ENCODE measurements at places on chromosomes 1 and 21.

DNA sequence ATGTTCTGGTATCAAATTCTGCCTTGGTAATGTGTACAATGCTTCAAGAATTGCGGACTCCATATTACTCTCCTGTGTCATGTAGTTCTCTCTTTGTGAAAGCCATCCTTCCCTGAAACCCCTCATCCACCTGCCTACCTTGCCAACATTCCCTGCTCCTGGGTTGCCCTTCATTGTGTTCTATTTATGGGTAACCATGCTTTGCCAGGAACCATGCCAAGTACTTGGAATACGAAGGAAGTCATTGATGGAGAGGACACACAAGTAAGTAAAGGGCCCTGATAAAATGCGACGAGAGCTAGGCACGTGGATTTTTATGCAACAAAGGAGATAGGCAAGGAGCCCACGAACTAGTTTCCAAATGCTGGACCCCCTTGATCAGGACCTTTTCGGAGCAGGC, 300.8 kb downstream of the DISC1 start:
- no peak for DNase-seq

DNA sequence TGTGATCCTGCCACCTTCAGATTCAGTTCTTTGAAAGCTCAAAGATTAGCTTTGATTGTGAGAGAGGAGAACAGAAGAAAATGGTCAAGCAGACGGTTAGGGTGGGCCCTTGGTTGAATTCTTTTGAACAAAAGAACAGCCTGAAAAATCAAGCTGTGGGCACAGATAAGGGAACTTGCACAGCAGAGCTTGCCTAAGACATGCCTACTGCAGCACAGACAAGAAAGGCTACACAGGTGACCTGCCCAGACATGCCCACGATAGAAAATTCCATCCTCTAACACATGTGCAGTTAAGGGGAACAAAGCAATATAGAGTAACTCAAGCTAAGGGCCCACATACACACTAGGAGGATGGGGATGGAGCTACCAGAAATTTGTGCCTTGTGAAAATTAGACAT, 512.5 kb upstream of the LRRC7 start:
- no peak for DNase-seq

DNA sequence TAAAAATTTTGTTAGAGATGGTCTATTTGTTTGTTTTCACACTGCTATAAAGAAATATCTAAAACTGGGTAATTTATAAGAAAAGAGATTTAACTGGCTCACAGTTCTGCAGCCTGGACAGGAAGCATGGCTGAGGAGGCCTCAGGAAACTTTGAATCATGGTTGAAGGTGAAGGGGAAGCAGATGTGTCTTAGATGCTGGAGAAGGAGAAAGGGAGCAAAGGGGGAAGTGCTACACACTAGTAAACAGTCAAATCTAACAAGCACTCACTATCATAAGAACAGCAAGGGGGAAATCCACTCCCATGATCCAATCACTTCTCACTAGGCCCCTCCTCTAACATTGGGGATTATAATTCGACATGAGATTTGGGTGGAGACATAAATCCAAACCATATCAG, 76.8 kb upstream of the COL24A1 start:
- no peak for DNase-seq

DNA sequence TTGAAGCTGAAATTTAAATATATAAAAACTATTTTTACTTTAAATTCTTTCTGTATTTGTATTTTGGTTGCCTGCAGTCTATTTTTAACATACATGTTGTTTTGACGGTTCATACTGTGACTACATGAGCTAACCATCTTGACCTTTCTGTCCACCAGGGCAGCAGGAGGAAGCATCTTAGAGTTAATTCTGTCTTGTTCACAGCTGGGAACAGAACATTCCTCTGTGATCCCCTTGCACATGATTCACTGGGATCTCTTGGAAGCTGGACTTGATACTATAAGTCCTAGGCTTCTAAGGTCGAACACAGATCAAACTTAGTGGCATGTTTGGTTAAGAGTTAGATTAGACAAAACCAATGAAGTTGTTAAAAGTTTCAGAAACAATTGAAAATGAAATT, 99.7 kb downstream of the NFIA start:
- no peak for DNase-seq

DNA sequence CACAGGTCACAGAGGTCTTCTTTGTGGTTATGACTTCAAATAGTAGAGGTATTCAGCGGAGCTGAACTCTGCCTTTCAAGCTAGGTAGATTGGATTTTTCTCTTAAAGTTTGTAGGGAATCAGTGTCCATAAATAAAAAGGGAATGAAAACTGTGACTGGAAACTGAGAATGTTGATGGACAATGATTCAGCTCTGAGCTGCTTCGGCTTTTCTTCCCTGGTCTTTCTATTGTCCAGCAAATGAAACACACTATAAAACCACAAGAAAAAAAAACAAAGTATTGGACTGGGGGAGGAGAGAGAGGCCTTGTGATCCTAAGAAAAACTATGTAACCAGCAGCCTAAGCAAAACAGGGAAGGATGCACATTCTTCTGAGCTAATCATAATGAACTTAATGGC, 11.1 kb downstream of the TNNI3K start:
- DNase-seq = no peak

DNA sequence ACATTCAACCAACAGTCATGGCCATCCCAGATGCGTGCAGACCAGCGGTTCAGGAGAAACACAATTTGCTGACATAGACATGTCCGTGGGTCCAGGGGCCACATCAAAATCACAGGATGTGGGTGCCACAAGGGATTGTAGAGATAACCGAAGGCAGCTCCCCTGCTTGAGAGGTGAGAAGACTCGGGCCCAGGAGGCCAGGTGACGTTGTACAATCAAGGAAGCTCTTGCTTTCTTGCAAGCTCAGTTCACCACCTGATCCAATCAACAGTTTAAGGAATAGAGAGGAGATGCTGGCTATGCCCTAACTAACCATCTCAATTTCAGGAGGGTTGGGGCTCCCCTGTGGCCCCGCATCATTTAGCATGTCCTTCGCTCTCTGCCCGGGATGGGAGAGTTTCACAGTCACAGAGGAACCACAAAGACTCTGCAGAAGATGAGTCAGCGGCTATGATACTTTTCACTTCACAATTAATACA, 19.5 kb downstream of the UBASH3A start:
- DNase-seq = no peak

GRCh38 chr1:182723200-182723599, 38.8 kb upstream of the RGS8 start:
- DNase-seq = no peak

- DNase-seq = no peak
Measured at GRCh38 chr21:46037331-46038325, 56.1 kb downstream of the COL6A1 start.

DNA sequence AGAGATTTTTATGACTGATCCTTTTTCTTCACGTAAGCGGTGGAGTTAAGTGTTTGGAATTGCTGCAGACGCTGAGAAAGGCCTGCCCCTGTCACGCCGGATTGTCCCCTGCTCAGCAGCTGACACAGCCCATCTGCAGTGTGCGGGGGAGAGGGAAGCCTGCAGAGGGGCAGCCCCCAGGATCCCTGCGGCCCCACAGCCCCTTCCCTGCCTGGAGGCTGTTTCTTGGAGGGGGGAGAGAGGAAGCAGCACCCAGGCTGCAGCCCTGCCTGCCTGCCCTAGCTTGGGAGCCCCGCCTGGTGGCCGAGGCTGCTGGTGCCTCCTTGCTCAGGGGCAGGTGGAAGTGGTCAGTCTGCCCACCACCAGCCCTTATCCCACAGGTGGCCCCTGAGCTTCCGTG, 50.7 kb downstream of the PRDM16 start:
- DNase-seq = no peak

DNA sequence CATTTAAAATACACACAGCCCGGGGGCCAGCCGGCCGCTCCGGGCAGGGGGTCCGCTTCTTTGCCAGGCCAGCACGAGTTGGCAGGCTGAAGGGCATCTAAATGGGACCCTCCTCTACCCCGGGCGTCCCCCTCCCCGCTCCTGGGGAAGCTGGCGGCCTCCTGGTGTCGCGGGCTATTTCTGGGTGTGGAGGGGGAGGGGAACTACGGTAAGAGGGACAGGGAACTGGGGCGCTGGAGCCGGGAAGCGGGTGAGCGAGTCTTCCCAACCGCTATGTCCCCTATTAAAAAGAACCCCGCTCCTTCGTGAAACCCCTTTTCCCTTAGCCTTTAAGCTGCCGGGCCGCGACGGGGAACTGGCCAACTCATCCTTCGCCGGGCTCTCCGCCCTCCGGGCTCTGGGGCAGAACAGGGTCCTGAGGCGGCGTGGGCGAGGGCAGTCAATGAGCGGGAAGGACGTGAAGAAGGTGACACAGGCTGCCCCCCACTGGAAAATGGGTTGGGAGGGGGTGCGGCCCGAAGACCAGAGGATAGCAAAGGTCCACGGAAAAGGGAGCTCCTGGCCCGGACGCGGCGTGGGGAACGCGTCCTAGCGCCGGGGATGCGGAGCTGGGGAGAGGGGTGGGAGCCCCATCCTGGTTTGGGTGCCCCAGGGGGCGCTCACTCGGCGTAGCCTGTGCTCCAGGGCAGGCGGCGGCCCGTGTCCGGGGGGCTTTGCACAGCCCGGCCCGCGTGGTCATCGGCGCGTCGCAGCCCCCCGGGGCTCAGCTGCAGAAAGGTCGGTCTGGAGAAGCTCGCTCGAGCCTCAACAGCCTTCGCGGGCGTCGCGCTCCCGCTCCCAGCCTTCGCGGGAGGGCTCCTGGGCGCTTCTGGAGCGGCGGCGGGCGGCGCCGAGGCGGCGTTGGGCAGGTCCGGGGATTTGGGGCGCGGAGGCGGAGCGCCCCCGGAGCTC, 544 bp downstream of the PPM1J start:
- DNase-seq = no peak

- no peak for DNase-seq
Measured at GRCh38 chr1:53328541-53329499, 950 bp upstream of the LRP8 start.

DNA sequence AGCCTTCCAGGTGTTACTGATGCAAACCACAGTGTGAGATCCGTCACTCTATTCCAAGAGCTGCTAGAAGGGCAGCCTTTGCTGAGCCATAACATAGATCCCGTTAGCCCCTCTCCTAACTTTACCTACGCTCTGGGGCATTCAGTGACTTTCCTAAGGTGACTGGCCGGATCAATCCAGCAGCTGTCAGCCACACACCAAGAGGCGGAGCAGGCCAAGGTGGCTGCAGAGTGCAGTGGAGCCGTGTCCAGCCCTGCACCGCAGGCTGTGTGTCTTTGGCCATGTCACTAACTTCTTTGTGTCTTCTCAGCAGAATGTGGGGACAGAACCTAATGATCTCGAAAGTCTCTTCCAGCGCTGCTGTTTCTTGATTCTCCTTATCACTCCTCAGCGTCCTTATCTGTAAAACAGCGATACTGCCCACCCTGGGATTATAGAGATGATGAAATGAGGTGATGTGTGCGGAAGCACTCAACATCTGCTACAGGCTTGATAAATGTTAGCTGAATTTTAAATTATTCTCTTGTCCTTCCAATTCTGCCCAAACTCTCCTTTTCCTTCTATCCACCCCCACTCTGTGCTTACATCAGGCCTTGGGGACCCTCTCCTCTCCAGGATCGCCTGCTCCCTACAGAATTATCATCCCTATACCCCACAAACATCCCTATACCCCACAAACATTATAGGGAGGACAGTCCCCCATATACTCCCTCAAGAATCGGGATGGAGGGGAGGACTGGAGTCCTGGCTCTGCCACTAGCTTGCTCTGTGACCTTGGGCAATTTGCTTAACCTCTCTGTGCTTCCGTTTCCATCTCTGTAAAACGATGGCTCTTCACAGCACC, 25.8 kb upstream of the LRRN2 start:
- DNase-seq = no peak

GRCh38 chr1:153985941-153986761, at the start of gene RAB13:
RAB13 (minus strand) TSS chr1:153986339; CDS start chr1:153986236, 103 bp downstream.
- DNase-seq = no peak

DNA sequence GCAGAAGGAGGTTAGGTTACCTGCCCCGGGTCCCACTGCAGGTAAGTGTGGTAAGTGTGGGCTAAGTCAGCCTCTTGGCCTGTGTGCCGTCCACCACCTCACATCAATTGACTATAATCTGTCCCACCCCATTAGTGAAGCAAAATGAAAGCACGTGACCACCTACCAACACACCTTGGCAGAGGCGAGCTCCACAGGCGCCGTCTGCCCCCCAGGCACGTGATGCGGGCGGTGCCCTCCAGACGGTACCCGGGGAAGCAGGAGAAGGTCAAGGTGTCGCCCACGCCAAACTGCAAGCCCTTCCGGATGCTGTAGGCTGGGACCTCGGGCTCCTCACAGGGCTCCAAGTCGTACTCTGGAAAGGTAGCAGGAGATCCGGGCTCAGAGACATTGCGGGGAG, 149.5 kb upstream of the HMGB4 start:
- DNase-seq = no peak

- DNase-seq = no peak
Measured at GRCh38 chr1:154996966-154997701, 3.7 kb downstream of the LENEP start.

- DNase-seq = no peak
Measured at GRCh38 chr1:204509186-204509635, 7.0 kb upstream of the MDM4 start.

- no peak for DNase-seq
Measured at GRCh38 chr1:234702342-234703000, 92.5 kb upstream of the IRF2BP2 start.

GRCh38 chr1:30320581-30320890, 402.8 kb downstream of the MATN1 start:
- DNase-seq = no peak

DNA sequence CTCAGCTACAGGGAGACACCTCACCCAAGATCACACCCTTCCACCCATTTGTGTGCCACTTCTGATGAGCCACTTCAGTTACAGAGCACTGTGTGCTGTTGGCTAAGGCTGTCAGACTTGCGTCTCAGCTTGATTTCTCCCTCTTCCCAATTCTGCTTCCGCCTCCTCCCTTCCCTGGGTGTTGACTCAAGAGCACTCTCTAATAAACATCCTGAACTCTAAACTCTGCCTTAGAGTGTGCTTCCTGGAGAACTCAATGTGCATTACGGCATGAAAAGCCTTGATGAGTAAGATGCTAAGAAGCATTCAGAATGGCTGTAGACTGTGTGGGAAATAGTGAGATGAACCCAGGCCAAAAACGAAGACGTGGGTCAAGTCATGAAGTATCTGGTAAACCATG, 54.9 kb upstream of the S1PR1 start:
- DNase-seq = no peak

DNA sequence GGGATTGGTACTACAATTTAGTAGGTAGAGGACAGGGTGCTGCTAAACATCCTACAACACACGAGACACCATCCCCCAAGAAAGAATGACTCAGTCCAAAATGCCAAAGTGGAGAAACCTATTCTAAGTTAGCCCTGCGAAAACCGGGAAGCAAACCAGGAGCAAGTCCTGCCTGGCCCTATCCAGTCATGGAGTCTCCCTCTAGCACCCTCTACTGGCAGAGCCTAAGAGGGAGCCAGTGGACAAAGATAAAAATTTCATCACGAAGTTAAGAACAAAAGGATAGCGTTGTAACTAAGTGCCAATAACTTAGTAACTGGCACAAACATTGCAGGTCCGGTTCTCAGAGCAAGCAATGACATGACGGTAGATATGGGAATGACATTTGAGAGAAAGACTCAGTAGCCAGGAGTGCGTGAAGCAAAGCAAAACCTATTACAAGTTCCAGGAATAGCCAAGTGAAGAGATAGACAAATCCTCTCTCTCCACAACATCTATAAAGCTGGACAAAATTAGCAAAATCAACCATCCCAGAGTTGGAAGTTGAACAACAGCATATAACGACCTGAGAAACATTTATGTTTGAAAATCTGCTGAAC, 383.5 kb downstream of the OMA1 start:
- no peak for DNase-seq

All from activated T-helper 1 cell treated with Interleukin-2 at 50 U/mL for 16 hours (primary cell).